ENCODE measurements at places on chromosomes 3 and 15.

- no peak for DNase-seq
Measured at GRCh38 chr15:50190166-50190570, 8.2 kb downstream of the SLC27A2 start.

GRCh38 chr15:57541805-57542504, 49.7 kb upstream of the MYZAP start:
- DNase-seq, result peak; percentile 32

GRCh38 chr3:195040773-195041520, 230.0 kb downstream of the XXYLT1 start:
- DNase-seq, result no peak

DNA sequence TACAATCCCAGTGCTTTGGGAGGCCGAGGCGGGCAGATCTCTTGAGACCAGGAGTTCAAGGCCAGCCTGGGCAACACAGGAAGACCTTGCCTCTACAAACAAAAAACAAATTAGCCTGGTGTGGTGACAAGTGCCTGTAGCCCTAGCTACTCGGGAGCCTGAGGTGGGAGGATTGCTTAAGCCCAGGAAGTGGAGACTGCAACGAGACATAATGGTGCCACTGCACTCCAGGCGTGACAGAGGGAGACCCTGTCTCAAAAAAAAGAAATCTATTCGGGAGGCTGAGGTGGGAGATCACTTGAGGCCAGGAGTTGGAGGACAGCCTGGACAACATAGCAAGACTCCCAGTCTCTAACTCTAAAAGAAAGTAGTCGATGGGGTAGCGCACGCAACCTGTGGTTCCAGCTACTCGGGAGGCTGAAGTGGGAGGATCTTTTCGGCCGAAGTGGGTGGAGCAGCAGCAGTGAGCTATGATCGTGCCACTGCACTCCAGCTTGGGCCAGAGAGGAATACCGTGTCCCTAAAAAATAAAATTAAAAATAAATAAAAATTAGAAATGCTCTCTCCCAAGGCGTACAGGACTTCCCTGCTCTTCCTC, 775 bp downstream of the C3orf33 start:
- DNase-seq, result no peak

DNA sequence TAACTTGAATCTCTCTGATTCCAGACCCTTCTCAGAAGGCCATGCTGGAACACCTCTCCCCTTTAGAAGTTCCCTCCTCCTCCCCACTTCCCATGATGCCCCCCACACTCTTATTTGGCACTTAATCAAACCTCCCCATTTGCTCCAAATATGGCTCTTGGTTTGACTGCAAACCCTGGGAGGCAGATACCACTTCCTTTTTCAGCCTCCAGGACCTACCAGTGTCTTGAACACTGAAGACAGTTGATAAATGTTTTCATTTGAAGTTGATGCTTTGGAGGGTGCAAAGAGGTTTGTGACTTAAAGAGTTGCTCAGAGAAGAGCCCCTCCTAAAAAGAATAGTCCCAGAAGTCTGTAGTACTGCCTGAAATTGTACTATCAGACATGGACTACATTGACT, 61.5 kb downstream of the SEMA5B start:
- DNase-seq, result no peak

Measured in thoracic aorta (tissue), 2 donors.